GM12865 (cell line): ENCODE measurements at places on chromosomes 2 and 18.

- no peak for DNase-seq
Observed at GRCh38 chr2:109482361-109482861, 131.4 kb downstream of the SEPTIN10 start.

DNA sequence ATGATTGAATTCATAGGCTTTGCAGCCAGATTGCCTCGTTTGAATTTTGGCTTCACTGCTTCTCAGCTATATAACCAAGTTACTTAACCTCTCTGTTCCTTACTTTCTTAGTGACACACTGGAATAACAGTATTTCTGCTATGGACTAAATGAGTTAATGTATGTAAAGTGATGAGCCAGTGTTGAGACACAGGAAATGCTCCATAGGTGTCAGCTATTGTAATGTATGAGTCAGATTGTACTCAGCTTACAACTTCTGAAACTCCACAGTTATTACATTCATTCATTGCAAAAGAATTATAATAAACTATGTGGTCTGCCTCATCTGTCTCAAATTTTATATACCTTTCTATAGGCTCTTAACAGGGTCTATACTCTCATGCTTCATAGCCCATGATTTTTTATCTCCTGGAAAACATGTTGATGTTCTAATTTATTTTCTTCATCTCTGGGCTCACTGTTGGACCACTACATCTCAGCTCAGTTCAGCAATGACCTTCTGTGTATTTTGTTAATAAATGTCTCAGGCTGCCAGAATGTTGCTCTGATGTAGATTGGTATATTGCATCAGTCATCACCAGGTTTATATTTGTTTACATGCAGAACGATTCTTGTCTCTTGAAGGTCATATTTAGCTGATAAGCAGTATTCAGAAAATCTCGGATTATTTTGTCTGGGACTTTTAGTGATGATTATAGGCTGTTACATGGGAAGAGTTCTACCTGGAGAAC, 76.2 kb downstream of the MAP3K20 start:
- DNase-seq, result peak; percentile 24

- no peak for DNase-seq
Observed at GRCh38 chr2:65613968-65614555, 181.7 kb upstream of the SPRED2 start.

GRCh38 chr2:98379311-98380202, 33.3 kb downstream of the CNGA3 start:
- DNase-seq, result no peak

DNA sequence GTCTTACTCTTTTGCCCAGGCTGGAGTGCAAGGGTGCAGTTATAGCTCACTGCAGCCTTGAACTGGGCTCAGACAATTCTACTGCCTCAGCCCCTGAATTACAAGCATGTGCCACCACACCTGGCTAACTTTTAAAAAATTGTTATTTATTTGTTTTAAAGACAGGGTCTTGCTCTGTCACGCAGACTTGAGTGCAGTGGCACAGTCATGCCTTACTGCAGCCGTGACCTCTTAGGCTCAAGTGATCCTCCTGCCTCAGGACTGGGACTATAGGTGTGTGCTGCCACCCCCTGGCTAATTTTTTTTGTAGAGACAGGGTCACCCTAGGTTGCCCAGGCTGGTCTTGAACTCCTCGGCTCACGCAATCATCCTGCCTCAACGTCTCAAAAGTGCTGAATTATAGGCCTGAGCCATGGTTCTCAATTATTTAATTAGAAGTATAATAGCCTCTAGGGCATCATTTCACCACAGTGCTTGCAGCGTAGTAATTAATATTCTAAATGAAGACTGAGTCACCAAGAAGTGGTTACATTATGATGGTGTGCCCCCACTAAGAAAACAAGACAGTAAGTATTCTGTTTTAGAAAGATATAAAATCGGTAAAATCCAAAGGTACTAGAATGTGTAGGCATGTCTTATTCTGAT, 69.6 kb downstream of the EML4 start:
- peak; percentile 63 for DNase-seq

DNA sequence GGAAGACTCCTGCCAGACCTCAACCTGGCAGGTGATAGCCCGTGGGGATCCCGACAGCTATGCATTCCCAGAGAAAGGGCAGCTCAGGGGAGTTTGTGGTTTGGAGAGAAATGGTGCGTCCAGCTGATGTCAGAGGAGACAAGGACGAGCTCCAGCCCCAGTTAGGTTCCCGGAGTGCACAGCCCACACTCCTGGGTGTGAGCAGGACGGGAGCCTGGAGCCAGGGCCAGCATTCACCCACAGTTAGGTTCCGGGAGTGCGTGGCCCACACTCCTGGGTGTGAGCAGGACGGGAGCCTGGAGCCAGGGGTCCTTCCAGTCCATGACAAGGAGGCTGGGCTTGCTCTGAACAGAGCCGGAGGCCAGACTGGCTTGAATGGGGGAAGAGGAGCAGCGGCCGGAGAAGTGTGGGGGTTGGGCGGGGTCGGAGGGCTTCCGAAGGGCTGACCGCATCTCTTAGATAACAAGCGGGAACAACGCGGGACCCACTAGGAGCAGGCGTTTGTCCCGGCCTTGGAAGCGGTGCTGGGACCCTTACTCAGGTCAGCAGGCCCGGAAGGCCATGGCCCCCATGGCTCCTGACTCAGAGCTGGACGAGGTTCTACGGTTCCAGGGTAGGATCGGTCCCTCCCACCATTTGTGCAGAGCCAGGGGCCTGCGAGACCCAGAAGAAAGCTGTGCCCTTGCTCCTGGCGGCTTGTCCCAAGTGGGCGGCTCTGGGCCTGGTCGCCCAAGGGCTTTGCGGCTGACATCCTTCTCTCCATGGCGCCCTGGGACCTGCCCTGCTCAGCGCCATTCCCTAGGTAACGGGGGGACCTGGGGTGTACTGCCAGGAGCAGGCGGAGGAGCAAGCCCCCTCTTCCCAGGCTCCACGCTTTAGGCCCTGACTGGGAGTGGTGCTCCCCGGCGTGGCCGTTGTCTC, 185.6 kb downstream of the RTP5 start:
- DNase-seq, result no peak

DNA sequence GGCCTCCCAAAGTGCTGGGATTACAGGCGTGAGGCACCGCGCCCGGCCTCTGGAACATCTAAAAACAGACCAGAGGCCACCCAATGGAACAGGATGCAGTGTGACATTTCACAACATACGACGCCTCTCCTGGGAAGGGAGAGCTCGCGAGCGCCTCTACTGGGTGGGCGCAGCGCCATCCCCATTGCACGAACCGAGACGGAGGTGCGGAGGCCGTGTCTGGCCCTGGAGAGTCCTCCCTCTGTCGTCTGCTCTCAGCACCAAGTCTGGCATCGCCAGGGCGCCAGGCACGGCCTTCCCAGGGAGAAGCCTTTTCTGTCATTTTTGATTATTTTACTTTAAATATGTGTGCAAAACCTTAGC, 9.4 kb upstream of the GBX2 start:
- DNase-seq, result peak; percentile 10

DNA sequence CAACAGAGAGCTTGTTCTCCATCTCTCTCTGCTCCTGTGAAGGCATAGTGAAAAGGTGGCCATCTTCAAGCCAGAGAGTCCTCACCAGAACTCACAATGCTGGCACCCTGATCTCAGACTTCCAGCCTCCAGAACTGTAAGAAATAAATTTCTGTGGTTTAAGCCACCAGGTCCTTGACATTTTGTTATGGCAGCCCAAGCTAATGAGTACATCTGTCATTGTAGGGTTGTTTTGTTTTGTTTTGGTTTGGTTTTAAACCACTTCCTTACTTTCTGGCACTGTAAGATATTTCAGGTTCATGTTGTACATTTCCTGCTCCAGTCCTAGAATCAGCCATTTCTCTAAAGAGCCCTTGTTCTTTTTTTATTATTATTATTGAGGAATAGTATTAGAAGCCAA, 171.2 kb downstream of the CPS1 start:
- DNase-seq, result no peak

- no peak for DNase-seq
Observed at GRCh38 chr2:71853858-71854257, 293.8 kb downstream of the CYP26B1 start.

- DNase-seq, result no peak
Observed at GRCh38 chr2:237488901-237489860, 2.1 kb downstream of the MLPH start.

GRCh38 chr2:238296638-238297457, 8.4 kb upstream of the PER2 start:
- no peak for DNase-seq

DNA sequence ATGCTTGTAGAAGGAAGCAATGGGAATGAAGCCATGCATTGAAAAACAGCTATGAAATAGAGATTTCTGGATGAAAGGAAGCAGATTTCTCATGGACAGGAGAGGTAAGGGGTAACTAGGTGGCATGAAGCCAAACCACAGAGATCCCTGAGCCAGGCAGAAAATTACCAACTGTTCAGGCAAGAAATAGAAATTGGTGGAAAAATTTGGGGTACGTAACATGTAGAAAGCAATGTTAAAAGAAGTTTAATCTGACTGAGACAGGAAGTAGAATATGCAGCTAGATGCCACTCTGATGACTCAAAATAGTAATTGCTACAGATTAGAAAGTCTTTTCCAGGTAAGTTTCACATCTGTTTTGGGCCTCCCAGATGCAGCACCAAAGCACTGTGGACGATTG, 928.5 kb upstream of the CELF4 start:
- peak; percentile 43 for DNase-seq

DNA sequence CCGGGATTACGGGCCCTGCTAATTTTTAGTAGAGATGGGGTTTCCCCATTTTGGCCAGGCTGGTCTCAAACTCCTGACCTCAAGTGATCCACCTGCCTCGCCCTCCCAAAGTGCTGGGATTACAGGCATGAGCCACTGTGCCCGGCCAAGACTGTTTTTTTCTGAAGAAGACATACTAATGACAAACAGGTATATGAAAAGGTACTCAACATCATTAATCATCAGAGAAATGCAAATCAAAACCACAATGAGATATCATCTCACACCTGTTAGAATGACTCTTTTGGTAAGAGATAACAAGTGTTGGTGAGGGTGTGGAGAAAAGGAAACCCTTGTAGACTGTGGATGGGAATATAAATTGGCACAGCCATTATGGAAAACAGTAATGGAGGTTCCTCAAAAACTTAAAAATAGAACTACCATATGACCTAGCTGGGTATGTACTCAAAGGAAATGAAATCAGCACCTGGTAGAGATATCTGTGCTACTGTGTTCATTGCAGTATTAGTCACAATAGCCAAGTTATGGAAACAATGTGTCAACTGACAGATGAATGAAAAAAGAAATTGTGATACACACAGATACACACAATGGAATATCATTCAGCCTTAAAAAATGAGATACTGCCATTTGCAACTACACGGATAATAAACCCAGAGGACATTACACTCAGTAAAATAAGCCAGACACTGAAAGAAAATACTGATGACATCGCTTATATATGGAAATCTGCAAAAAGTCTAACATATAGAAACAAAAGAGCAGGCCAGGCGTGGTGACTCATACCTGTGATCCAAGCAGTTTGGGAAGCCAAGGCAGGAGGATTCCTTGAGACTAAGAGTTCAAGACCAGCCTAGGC, 20.8 kb downstream of the SOS1 start:
- DNase-seq, result peak; percentile 58

DNA sequence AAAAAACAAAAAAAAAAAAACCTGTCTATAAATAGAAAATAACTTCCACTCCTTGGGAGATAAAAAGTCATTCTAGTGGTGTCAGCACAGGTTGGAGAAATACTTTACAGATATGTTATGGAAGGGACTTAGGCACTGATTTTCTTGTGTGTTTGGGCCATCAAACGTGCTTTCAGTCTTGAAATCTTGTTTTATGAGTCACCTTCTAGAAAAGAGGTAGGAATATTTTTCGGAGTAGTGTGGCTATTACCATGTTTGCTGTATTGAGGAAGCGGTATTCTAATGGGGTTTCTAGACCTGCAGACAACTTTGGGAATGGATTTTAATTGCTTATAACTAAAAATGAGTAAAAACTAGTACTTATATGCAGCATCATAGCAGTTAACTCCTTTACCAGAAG, 12.0 kb downstream of the HNMT start:
- DNase-seq, result no peak

GRCh38 chr2:202932425-202933138, 20.5 kb downstream of the CARF start:
- DNase-seq, result no peak

- no peak for DNase-seq
Observed at GRCh38 chr2:171858397-171858958, 35.6 kb downstream of the SLC25A12 start.

DNA sequence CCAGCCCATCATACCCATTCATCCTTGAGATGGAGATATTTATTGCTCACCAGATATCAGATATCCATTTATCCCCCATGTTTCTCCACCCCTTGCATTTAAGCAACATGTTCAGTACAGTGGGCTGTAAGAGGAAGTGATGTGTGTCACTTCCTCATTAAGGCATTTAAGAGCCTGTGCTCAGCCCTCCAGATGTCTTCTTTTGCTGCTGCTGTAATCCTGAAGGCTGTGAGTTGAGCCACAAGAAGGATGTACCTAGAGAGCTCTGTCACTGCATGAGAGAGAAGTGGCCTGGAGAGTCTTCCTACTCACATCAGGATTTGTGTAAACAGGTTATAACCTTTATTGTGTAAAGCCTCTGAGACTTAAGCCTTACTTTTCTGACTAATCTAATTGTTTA, 151.8 kb upstream of the UNC80 start:
- peak; percentile 10 for DNase-seq

GRCh38 chr2:233107011-233107410, 46.9 kb downstream of the INPP5D start:
- no peak for DNase-seq

DNA sequence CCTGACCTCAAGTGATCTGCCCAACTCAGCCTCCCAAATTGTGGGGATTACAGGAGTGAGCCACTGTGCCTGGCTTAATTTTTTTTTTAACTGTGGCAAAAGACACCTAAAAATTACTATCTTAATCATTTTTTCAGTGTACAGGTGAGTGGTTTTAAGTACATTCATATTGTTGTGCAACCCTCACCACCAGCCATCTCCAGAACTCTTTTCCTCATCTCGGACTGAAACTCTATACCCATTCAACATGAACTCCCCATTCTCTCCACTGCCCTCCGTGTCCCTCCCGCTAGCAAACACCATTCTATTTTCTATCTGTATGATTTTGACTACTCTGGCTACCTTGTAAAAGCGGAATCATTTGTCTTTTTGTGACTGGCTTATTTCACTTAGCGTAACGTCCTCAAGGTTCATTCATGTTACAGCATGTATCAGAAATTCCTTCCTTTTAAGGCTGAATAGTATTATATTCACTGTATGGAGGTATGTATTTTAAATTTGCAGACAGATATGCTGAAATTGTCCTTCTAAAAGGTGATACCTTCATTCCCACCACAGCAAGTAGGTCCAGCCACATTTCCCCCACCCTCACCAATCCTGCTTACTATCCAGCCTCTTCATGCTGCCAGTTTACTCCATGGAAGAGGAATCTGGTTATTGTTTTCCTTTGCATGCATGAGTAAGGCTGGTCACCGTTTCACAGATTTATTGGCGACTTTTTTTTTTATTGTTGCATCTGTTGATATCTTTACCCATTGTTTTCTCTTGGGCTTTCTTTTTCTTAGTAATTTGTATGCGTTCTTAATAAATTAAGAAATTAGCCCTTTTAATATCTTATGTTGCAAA, 40.6 kb upstream of the ANXA4 start:
- DNase-seq, result no peak
